Activated T-cell treated with anti-CD3 and anti-CD28 coated beads, Interleukin-2, amount 50 U/mL, for 72 hours (primary cell): ENCODE measurements at places on chromosomes 1 and 21. TPM values are rescaled to one million over a fixed set of nuclear protein-coding genes. Genes with fewer than 3 reads are reported as not detected.

Gene DMAP1
- total RNA-seq, result 40.0 TPM

Gene XCL1
- total RNA-seq, result 27.8 TPM

Gene ADGRB2
- 2.3 TPM for total RNA-seq

Gene MARK1
- total RNA-seq, result not detected

Gene FBXO2
- total RNA-seq, result 1.9 TPM

Gene ZFP69
- total RNA-seq, result 8.4 TPM

Gene FCRL6
- total RNA-seq, result not detected

Gene PUM1
- total RNA-seq, result 100 TPM

Gene C1QTNF12
- total RNA-seq, result 14.2 TPM

Gene SERINC2
- 0.23 TPM for total RNA-seq

Gene CLCNKA
- not detected for total RNA-seq

Gene LIN28A
- not detected for total RNA-seq
